Stimulated activated CD8-positive, alpha-beta memory T cell treated with anti-CD3 and anti-CD28 coated beads, Interleukin-12 subunit alpha, Interleukin-12 subunit beta, amount 100 ng/mL, for 4 hours (primary cell): ENCODE measurements at places on chromosomes 16 and 17.

DNA sequence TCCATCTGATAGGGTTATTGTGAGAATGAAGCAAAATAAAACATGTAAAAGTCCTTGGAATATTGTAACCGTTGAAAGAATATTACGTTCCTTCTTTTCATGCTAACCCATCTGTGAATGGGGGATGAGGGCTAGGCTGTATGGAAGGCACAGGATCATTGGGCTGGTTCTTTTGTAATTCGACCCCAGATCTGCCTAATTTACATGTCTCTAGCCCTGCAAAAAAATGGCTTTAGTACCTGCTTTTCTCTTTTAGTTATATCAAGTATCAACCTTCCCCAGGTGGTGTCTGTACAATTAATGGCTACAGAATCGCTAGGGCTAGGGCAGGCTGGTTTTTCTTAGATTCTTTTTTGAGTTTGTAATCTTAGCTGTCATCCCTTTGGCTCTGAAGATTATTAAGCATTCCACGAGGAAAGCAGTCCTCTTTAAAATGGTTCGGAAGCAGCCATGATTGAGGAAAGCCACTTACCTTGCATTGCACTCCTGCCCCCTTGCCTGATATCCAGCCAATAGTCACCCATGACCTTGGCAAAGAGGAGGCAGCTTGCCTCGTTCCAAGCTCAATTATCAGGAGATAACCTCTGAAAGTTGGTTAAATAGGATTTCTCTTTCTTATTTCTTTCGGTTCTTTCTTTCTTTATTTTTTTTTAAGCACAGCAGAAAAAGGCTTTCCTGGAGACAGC, 153.9 kb upstream of the ZKSCAN2 start:
- no peak for DNase-seq

GRCh38 chr16:68421076-68421475, 27.2 kb downstream of the SMPD3 start:
- DNase-seq: no peak

GRCh38 chr16:12951392-12951791, 50.0 kb downstream of the SHISA9 start:
- DNase-seq: no peak

DNA sequence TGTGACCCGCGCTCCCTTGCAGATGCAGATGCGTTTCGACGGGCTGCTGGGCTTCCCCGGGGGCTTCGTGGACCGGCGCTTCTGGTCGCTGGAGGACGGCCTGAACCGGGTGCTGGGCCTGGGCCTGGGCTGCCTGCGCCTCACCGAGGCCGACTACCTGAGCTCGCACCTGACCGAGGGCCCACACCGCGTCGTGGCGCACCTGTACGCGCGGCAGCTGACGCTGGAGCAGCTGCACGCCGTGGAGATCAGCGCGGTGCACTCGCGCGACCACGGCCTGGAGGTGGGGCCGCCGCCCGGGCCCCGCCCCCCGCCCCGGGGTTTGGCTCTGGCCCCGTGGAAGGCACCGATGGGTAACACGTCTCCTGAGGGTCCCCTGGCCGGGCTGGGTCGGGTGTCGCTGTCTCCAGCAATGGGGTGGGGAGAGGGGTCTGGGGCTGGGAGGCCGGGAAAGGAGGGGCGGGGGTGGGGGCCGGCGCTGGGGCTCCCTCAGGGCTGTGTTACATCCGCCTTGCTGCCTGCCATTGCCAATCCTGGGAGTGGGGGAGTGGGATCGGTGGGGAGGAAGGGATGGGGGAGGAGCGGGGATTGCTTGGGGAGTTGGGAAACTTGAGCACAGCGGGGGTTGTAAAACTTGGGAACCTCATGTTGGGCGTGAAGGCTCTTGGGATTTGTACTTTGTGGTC, 737 bp downstream of the NUDT16L1 start:
- peak; percentile 26 for DNase-seq

DNA sequence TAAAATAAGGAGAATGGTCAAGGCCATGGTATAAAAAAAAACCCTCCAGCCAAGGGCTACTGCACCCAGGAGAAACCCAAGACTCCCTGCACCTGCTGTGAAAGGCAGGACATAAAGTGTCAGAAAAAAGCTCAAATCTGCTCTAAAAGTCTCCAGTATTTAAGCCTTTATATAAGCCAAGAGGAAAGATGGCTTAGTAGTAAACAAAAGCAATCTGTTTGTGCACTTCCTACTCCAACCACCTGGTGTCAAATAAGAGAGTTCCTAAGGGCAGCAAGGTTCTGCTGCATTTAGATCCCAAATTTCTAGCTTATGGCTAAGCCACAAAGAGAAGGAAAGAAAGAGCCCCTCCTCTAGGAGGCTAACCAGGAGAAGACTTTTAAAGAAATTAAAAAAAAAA, 20.6 kb downstream of the ACSM1 start:
- no peak for DNase-seq

- no peak for DNase-seq
Observed at GRCh38 chr16:70561623-70562022, 38.0 kb downstream of the SF3B3 start.

GRCh38 chr16:12455287-12455798, 348.3 kb downstream of the CPPED1 start:
- no peak for DNase-seq

GRCh38 chr16:78503602-78504001, 404.1 kb downstream of the WWOX start:
- no peak for DNase-seq

DNA sequence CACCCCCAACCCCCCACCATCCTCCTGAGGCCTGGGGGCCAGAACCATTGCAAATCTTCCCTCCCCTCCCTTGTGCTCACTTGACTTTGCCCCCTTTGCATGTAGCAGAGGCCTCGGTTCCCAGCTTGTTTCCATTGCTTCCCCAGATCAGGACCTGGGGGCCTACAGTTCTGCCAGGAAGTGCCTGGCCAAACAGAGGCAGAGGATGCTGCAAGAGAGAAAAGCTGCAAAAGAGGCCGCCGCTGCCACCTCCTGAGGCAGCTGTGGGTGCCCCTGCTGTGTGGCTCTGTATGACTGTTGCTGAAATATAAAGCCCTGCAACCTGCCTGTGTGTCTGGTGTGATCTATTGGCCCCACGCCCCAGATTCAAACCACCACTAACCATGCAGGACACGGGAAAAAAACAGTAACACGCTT, 2.3 kb downstream of the NDUFB10 start:
- no peak for DNase-seq

- DNase-seq: no peak
Observed at GRCh38 chr17:78163881-78164747, 4.3 kb upstream of the SYNGR2 start.

DNA sequence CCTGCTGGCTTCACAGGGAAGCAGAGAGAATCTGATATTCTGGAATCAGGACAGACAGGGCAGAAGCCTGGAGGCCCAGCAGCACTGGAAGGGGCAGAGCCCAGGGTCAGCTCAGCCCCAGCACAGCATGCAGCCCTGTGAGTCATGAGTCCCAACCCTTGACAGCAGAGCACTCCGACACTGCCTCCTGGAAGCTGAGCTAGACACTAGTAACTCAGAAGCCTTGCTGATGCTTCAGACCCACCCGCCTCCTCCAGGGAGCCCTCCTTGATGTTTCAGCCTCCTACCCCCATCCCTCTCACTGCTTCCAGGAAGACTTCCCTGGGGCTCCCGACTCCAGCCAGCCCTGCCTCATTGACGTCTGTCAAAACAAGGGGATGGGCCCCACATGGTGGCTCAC, 6.9 kb downstream of the CAMKK1 start:
- DNase-seq: no peak

DNA sequence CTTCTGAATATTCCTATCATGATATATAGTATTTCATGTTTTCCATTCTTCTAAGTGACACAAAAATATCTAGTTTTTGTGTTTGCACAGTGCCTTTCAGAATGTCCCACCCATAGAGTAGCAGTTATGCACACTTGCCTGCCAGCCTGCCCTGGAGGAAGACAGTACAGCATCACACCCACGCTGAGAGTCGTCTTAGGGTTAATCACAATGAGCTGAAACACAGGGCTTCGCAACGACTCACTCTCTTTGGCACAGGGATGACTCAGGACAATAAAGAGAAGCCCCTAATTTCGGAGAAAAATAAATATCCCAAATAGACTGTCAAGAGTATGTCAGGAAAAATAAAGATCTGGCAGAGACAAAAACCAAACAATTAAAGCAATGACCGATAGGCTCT, 11.6 kb upstream of the NDUFAB1 start:
- no peak for DNase-seq

GRCh38 chr16:25893332-25893731, 201.6 kb downstream of the HS3ST4 start:
- no peak for DNase-seq

GRCh38 chr17:42403150-42403549, 14.9 kb upstream of the STAT3 start:
- DNase-seq: peak; percentile 29

DNA sequence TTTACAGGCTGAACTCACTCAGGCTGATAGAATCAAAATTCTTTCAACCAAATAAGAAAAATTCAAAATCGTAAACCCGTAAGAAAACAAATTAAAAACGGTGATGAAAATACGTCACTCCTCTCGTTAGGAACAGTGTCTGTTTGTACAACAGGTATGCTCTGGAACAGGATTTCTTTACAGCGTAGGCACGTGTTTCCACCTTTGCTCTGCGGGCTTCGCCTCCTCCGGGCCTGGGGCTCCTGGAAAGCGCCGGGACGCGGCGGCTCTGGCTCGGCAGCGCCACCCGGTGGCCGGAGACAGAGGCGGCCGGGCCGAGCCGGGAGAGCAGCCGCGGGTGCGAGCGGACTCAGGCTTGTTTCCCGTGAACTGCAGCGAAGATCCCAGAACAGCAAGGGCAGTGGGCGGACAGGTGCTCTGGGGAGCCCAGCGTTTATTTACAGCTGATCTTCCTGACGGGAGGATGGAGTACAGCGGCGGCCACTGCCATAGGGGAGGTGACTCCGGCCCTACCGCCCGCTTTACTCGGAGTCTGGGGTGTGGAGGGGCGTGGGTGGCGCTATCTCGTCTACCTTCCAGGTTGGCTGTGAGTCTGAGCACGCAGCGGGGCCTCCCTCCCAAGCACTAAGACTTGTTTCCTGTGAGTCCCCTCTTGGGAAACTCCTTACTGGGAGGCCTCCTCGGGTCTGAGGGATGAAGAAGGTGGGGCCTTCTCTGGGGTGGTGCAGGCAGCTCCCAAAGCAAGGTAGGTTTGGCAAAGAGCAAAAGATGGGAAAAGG, 40.5 kb upstream of the ATP2A3 start:
- DNase-seq: peak; percentile 14

DNA sequence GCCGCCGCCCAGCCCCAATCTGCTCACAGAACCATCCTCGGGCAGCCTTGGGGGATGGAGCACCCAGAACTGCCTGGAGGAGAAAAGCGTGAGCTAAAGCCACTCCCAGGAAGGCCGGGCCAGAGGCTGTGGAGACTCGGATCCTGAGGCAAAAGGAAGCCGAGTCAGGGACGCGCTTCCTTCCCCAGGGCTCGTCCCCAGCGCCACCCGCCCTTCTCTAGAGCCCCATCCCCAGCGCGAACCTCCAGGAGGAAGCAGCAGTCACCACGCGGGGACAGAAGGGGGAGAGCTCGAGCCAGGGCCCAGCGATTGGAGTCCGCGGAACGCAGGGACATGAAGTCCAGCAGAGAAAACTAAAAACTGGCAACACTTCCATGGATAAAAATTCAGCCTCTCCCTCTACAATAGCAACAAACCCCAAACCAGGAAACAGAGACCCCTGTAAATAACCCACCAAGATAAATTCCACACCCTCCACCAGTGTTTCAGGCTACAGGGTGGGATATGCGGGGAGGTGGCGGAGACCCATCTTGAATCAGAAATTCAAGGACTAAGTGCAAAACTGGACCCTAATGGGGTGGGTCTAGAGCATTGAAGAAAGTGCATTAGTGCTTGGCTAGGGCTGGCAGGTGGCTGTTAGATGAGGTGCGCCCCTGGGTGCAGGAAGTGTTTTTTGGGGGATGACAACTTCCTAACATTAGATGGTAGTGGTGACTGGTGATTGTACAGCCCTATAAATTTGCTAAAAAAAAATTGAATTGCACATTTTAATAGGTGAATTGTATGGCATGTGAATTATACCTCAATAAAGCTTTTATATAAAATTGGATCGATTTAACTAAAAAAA, 116.1 kb upstream of the METRNL start:
- DNase-seq: no peak

GRCh38 chr17:81020443-81020766, 14.5 kb upstream of the BAIAP2 start:
- DNase-seq: no peak

DNA sequence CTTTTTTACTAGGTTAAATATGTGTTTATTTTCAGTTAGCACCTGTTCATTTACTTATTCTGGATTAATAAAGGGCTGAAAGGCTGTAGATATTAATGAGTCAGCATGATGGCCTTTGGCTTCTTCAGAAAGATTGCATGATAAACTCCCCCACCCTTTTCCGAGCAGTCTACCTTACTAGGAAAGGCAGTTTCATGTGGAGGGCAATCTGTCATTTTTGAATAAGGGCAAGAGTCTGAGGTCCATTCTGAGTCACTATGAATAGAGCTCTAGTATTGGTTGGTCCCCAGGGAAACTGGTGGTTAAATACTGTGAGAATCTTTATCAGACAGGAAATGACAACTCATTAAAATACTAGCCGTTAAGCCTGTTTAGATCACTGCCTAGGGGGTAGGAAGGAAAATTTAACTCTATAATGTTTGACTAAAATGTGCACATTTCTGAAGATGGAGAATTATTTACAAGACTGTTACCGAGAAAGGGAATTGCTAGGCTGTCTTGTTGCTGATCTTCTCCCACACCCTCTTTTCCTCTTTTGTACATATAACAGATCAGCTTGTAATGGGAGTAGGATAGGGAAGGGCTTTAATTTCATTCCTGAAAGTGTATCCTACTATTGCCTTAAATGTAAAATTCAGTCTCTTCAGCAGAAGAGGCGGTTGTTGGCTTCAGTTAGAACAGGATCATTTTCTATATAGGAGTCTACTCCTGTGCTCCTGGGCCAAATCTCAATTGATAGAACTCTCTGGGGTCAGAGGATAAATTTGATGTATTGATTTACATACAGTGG, 63.3 kb downstream of the TUBD1 start:
- no peak for DNase-seq

DNA sequence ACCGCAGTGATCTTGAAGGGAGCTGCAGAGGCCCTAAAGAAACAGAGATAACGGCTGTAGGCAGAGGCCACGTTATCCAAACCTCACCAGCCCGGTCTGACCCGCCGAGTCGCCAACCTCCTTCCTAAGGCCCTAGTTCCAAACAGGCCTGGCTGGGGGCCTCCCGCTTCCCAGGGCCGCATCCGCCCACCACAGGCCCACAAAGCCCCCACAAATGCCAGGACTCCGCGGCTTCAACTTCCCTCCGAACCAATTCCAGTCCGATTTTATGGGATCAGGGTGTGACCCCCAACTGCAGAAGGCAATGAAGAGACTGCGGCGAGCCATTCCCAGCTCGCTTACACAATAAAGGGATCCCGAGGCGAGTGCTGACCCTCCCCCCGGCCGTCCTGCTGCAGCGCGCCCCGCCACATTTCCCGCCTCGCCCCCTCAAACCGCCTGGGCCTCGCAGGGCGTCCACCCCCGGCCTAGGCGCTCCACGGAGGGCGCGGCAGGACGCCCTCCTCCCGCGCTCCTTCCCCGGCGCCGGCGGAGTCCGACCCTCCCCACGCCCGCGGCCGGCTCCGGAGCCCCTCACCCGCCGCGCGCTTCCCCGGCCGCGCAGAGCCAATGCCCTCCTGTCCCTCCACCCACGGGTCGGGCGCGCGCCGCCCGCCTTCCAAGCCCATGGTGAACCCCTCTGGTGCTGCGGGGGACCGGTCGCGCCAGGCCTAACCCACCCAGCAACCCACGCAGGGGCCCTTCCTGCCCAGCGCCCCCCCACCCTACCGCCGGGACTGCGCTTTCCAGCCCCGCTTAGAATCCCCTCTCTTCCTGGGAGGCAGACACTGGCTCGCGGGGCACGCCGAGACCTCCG, 926 bp downstream of the MYH10 start:
- peak; percentile 1 for DNase-seq
